Ovary (tissue), 10 donors: ENCODE measurements at places on chromosomes 6 and 20. TPM values are rescaled to one million over a fixed set of nuclear protein-coding genes. Genes with fewer than 3 reads are reported as not detected.

The TULP1 gene
- not detected for total RNA-seq

DNA sequence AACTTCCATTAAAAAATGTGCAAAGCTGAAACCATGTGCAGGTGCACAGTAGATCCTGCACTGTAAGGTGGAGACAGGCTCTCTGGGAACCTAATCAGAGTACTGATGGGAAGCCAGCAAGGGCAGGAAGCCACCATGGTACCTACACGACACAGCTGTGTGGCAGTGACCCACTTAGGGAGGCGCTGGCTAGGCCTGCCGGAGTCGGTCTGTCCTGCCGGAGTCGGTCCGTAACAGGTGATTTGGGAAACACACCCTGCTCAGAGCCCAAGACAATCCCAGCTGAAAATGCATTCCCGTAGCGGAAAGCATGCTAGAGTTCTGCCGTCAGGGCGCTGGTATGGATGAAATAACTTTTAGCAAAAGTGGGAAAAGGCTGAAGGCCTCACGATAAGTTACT, 17.2 kb downstream of the TXNDC5 start:
- H3K36me3 ChIP-seq: no peaks in the 10 kb centered on the region
- H3K27ac ChIP-seq: no peak overlapping the region
- no peaks in the 10 kb centered on the region for H3K4me1 ChIP-seq

The ADTRP gene
- not detected for total RNA-seq

DNA sequence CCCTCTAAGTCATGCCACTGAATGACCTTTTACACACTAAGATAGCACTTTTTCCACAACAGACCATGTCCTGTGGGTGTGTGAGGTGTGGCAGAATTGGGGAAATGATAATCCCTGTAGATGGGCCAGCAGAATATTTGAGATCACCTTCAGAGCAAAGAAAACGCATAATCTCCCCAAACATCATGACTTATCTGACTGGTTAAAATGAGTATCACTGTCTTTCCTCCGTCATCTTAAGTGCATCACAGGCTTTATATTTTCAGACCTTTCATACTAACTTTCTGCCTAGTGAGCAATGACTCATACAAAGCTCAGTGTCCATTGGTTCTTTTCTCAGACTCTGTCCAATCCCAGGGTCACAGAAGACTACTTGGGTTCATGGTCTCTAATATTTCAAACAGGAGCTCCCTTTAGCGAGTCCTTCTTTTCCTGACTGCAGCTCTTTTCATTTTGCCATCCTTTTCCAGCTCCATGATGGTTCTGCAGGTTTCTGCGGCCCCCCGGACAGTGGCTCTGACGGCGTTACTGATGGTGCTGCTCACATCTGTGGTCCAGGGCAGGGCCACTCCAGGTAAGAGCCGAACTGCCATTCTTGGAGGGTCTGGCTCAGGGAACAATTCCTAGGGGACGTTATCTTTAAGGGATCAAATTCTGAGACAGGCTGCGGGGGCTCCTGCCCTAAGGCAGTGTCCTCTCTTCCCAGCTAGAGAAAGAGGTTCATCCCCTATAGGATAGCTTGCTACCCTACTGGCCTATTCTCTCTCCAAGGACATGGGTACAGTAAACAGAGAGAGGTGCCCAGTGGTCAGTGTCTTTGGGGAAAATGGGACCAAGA, at the start of gene HLA-DPB1:
TSS of gene HLA-DPB1 (plus strand) at position 423 of the 838 bp plus-strand sequence. CDS start at position 475, 52 bp downstream.
- H3K4me3 ChIP-seq: peak within 1 kb of the TSS; percentile 5
- H3K27me3 ChIP-seq: no peaks in the 10 kb centered on the region
- no peak within 1 kb of the TSS for H3K27ac ChIP-seq
- H3K4me1 ChIP-seq: no peaks in the 10 kb centered on the region
- no peaks in the 10 kb centered on the region for H3K36me3 ChIP-seq

GRCh38 chr20:47173596-47174216, 182.8 kb downstream of the ZMYND8 start:
- H3K4me1 ChIP-seq: no peaks in the 10 kb centered on the region
- no peak overlapping the region for H3K4me3 ChIP-seq
- DNase-seq: no peak
- no peak overlapping the region for H3K27ac ChIP-seq
- no peaks in the 10 kb centered on the region for H3K36me3 ChIP-seq
- no peaks in the 10 kb centered on the region for H3K27me3 ChIP-seq

DNA sequence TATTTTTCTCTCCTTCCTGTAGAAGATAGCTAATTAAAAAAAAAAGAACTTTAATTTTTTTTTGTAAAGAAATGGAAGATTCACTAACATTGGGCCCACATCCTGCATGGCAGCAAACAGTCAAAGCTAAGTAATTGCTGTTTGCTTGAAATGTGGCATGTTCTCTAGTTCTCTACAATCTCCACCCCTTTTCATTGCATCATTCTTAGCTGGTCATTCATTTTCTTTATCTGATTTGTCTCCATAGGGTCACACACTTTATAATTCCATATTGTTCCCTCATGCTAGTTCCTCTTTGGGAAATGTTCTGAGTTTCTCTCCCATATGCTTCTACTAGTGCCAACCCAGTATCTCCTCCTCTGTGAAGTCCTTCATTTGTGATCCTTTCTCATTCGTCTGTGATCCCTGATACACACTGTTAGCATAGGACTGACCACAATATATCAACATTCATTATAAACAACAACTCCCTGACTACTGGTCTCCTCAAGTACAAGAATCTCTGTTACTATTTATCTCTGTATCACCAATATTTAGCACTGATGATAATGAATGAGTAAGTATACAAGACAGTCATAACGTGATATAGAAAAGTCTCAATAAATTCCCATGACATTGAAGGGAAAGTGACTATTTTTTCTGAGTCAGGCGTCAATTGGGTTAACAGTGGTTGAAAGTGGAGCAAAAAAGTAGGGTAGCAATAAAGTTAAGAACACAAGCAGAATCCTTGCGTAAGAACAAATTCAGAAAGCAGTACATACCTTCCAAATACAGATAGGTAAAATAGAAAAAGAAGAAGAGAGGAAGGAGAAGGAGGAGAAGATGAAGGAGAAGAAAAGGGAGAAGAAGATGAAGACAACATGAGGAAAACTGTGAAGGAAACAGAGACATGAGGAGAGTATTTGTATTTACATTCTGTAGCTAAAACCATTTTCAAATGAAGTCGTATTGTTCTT, 33.2 kb upstream of the MYB start:
- H3K36me3 ChIP-seq: no peaks in the 10 kb centered on the region
- H3K27me3 ChIP-seq: no peaks in the 10 kb centered on the region
- H3K4me1 ChIP-seq: no peaks in the 10 kb centered on the region

The ASIP gene
- total RNA-seq: 26.1 TPM

GRCh38 chr20:57810511-57811373, 100.9 kb upstream of the PMEPA1 start:
- no peak overlapping the region for H3K4me3 ChIP-seq
- H3K4me1 ChIP-seq: no peaks in the 10 kb centered on the region
- DNase-seq: no peak
- no peaks in the 10 kb centered on the region for H3K27me3 ChIP-seq
- no peaks in the 10 kb centered on the region for H3K36me3 ChIP-seq

- no peaks in the 10 kb centered on the region for H3K27me3 ChIP-seq
- H3K36me3 ChIP-seq: no peaks in the 10 kb centered on the region
- no peak overlapping the region for H3K27ac ChIP-seq
- DNase-seq: no peak
Observed at GRCh38 chr20:10350188-10350842, 83.7 kb downstream of the MKKS start.

DNA sequence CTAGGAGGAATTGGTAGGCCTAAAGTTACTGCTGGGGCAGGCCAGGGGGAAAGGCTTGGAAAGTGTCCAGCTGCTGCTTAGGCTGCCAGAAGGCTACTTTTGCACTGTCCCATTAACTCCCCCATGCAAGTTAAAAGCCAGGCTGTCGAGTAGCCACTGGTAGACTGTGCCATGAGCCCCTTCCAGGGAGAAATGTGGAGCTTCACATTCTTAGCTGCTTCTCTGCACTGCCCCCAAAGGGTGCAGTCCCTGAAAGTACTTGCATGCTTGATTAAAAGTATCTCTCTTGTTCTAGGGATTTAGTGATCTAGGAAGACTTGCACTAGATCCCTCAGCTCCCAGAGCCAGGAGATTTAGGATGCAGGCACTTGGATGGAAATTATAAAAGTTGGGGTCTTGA, 57.3 kb downstream of the CDC5L start:
- H3K4me1 ChIP-seq: no peaks in the 10 kb centered on the region
- no peak overlapping the region for H3K4me3 ChIP-seq
- DNase-seq: no peak

The EYS gene
- total RNA-seq: not detected

- H3K36me3 ChIP-seq: no peaks in the 10 kb centered on the region
- no peaks in the 10 kb centered on the region for H3K4me1 ChIP-seq
- no peak for DNase-seq
- no peak overlapping the region for H3K4me3 ChIP-seq
- H3K27me3 ChIP-seq: no peaks in the 10 kb centered on the region
- no peak overlapping the region for H3K27ac ChIP-seq
Observed at GRCh38 chr20:5096463-5096862, 23.3 kb downstream of the PCNA start.

The SAMD10 gene
- 0.20 TPM for total RNA-seq

The RGS19 gene
- total RNA-seq: 3.4 TPM

DNA sequence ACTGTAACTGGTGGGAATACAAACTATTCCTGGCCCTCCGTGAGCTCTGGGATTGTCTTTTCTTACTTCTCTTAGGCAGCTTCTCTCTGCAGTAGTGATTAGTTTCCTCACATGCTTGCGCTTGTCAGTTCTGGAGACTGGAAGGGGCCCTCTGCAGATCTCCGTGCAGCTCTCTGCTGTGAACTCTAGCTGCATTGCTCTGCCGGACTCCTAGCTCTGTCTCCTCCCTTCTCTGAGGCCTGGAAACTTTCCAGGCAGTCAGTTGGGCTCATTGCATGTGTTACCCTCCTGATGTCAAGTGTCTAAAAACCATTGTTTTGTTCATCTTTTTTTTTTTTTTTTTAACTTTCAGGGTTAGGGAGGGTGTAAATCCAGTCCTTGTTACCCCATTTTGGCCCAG, 102.3 kb downstream of the CTNNBL1 start:
- H3K4me3 ChIP-seq: no peak overlapping the region
- H3K27me3 ChIP-seq: no peaks in the 10 kb centered on the region
- H3K27ac ChIP-seq: no peak overlapping the region
- DNase-seq: no peak

- H3K27ac ChIP-seq: no peak overlapping the region
- DNase-seq: peak; percentile 46
- H3K36me3 ChIP-seq: no peaks in the 10 kb centered on the region
Observed at GRCh38 chr6:68967549-68968300, 332.6 kb downstream of the ADGRB3 start.
